ENCODE measurements at places on chromosomes 12 and 14. TPM values are rescaled to one million over a fixed set of nuclear protein-coding genes. Genes with fewer than 3 reads are reported as not detected.

- no peak for DNase-seq
These were observed 9.3 kb downstream of the VRTN start for GRCh38 chr14:74357585-74357984.

GRCh38 chr12:88433997-88434703 lies 146.1 kb downstream of the KITLG start:
- DNase-seq, result no peak

- no peak for DNase-seq
These were observed 235.2 kb upstream of the AMIGO2 start for GRCh38 chr12:47314996-47315395.

DNA sequence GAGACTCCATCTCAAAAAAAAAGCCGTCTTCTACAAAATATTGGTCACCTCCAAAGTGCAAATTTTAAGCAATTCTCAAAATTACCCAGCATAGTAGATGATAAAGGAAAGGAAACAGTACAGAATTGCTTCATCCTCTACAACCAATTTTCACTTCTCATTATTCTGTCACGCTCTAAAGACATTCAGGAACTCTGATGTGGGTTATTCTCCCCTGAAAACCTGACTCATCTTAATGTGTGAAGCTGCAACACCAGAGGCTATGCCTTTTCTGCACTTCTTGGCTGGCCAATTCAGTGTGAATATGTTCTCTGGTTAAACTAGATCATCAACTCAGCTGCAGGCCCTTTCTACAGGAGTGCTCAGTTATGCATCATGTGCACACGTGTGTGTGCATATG lies 11.0 kb downstream of the PTGER2 start:
- DNase-seq, result no peak

GRCh38 chr12:94649349-94650142 lies 811 bp downstream of the TMCC3 start:
- DNase-seq, result peak; percentile 56

DNA sequence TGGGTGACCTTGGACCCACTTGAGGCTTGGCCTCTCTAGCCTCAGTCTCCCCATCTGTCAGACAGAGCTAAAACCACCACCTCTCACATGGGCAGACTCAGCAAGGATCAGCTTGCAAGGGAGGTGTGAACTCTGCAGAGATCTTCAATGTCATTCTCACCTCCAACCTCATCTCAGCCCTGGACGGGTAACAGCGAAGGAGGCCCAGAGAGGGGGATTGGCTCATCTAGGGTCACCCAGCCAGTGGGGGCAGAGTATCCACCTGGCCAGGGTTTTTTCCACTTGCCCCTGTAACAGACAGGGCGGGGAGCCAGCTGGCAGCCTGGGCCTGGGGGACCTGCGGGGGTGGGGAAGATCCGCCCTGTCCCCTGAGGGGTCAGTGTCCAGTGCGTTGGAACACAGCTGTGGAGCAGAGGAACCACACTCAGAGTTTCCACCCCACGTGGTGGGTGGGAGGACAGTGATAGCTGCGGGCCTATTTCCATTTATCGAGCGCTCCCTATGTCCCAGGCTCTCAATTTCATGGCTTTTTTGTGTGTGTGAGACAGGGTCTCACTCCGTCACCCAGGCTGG lies 27.4 kb downstream of the DTX1 start:
- DNase-seq, result no peak

- DNase-seq, result no peak
These were observed 78.1 kb upstream of the ST8SIA1 start for GRCh38 chr12:22412581-22412980.

Gene IL22
- total RNA-seq, result not detected

Gene APOLD1
- 0.61 TPM for total RNA-seq

Gene SLC38A6
- 9.4 TPM for total RNA-seq

Gene NID2
- total RNA-seq, result 1.5 TPM

Gene RPGRIP1
- total RNA-seq, result not detected

All from foreskin keratinocyte (primary cell).